Spleen (tissue), 13 donors: ENCODE measurements at places on chromosomes 5 and 9.
A peak's percentile ranks its signal among the peaks of the same experiment; 100 is the strongest.

- peak; percentile 10 for DNase-seq
Measured at GRCh38 chr9:135491764-135492163, 8.7 kb upstream of the MRPS2 start.

GRCh38 chr5:135181653-135182052, 147.6 kb upstream of the PITX1 start:
- DNase-seq = no peak

- no peak for DNase-seq
Measured at GRCh38 chr5:3913279-3913678, 317.6 kb downstream of the IRX1 start.

- peak; percentile 20 for DNase-seq
Measured at GRCh38 chr9:135814421-135815095, 92.8 kb downstream of the CAMSAP1 start.

GRCh38 chr9:20990867-20991266, 40.6 kb downstream of the HACD4 start:
- peak; percentile 68 for DNase-seq

DNA sequence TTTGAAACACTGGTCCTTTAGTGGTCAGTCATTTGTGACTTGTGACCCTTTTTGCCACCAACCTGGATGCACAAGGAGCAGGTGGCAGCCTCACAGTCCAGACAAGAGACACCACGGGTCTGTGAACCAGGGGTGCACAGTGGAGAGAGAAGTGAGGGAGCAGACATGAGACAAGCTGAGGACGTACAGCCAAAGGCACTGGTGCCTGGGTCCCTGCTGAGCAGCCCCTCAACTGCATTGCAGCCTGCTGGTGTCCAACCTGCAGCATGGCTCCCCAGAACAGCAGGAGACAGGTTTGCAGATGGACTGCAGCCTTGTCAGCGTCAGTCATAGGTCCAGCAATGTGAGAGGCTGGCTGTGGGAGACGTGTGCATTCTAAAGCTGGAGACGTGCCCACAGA, 124.2 kb upstream of the FSTL4 start:
- no peak for DNase-seq

- no peak for DNase-seq
Measured at GRCh38 chr9:110874963-110875674, 163.2 kb downstream of the LPAR1 start.

GRCh38 chr9:2389404-2389803, 232.2 kb upstream of the VLDLR start:
- no peak for DNase-seq

- no peak for DNase-seq
Measured at GRCh38 chr5:154603953-154604679, 126.1 kb upstream of the HAND1 start.

DNA sequence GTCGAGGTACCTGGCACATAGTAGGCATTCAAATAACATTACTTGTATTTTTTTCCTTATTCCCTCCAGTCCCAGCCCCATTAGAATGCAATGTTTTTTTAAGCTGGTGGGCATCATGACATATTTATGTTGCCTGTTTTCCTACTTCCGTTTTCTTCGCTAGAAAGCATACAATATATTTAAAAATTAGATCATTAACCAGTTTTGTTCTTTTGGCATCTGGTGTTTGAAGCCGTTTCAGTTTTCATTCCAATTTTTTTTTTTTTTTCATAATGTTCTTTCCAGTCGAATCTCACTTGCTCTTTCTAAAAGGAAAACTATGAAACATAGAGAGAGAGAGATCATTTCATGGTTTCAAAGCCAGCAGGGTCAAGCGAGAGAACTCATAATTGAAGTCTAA, 228.3 kb upstream of the C9orf72 start:
- no peak for DNase-seq

DNA sequence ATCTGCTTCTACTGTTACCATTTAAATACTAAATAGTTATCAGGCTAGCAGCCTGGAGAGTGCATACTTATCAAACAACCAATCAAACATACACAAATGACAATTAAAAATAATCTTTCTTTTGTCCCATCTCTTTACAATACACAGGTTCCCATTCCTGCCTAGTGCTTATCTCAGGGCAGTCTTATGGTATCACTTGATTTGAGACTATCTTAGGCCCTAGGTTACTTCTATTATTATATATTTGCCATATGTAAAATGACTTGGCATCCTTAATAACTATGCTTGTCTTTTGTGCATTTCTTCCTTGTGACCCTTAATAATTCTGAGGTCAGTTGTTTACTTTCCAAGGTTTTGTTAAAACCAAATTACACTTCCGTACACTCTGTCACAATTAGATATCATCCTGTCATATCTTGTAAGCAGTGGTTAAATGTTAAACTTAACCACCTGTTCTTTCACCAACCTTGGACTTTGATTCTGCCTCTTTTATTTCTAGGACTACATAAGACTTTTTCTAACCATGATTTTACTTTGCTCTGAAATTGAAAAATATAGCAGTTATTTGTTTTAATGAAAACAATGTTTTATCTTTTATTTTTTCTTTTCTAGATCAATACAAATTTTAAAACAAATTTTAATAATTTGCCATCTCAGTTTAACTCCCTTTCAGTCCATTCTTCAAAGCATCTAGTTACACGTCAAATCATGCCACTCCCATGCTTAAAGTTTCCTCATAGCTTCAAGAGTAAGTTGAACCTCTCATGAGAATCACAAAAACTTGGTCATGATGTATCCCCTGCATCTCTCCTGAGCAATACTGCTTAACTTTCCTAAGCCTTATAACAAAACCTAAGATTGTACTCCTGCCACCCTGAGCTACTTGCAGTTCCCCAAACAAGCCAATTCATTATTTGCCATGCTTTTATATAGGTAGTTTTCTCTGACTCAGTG, 281.3 kb downstream of the HCN1 start:
- no peak for DNase-seq

DNA sequence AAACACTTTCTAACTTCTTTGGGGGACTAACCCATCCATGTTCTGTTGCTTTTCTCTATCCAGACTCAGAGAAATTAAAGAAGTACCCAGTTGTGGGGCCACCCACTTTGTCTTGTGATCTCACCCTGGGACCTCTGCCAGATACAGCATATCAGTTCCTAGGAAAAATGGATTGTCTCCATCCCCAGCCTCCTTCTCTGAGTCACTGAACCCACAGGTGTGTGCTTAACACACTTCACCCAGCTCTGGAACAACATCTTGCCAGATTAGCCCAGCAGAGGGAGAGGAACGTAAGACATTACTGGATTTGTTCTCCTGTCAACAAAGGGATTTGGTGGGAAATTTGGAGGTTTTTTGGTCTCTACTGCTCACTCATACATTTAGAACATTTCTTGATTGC, 19.2 kb downstream of the FAM240B start:
- no peak for DNase-seq

DNA sequence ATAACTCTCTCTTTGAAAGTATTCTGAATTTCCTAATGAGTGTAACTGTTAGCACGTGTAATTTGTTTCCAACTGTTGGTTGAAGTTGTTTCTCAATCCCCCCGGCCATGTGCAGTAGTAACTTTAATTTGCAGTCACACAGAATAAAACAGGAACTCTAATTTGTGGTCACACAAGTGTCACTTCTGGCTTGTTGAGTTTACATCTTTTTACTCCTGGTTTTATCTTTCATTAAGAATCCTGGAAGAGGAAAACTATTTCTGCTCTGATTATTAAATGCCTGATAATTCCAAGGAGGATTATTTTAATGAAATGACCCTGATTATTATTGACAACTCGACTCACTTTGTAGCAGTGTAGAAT, 1.2 kb downstream of the SCAMP1 start:
- no peak for DNase-seq

- DNase-seq = peak; percentile 49
Measured at GRCh38 chr5:1280177-1281037, 14.5 kb downstream of the TERT start.

- no peak for DNase-seq
Measured at GRCh38 chr5:6486074-6486473, 37.4 kb downstream of the UBE2QL1 start.

GRCh38 chr5:62029303-62029702, 276.7 kb upstream of the KIF2A start:
- DNase-seq = no peak

- no peak for DNase-seq
Measured at GRCh38 chr5:96260009-96260408, 173.0 kb downstream of the PCSK1 start.

GRCh38 chr5:83450967-83451248, 20.6 kb upstream of the VCAN start:
- DNase-seq = no peak

GRCh38 chr9:125074976-125075375, 68.4 kb downstream of the SCAI start:
- no peak for DNase-seq

- peak; percentile 79 for DNase-seq
Measured at GRCh38 chr9:136714893-136715274, 2.5 kb downstream of the DIPK1B start.

DNA sequence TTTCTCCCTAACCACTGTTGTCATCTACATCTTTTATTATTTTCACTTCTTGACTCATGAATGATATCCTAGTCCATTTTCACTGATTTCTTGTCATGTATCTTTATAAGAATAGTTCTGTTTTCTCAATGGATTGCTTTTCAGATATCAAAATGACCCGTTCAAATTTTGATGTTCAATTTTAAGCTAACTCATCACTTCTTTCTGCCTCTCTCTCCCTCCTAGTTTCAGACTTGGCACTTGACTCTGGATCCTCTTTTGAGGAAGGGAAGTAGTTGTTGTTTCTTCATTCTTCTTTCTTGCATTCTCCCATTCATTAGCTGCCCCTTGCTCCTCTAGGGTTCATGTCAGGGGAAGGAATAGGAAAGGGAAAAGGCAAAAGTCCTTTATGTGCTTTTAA, 23.7 kb downstream of the CSNK1G3 start:
- DNase-seq = no peak

DNA sequence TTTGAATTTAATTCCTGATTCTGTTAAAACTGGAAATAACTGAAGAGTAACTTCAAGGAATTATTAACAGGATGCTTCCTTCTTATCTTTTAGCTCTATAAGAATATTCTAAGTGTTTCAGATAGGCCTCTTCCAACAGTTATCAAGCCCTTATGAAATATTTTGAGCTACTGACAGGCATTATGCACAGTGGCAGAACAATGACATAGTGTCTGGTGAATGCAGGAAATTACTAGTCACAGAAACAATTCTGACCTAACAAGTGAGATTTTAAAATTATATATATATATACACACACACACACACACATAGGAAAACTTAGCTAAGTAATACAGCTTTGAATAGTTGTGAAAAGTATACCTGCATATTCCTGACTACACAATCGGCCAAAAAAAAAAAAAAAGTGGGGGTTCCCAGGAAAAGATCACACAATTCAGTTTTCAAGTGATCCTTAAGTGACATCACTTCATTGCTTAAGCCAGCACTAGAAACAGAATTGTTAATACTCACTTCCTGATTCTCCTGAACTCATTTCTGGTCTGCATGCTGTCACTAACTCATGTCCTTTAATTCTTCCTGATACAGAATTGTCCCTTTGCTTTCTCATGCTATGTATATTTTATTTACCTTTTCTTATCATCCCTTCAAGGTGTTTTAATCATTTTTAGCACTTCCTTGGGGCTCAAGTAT, 77.3 kb downstream of the SLC25A46 start:
- DNase-seq = no peak

- no peak for DNase-seq
Measured at GRCh38 chr9:22084336-22085035, 75.4 kb upstream of the CDKN2B start.

GRCh38 chr5:10665799-10666198, 95.2 kb downstream of the DAP start:
- no peak for DNase-seq

- no peak for DNase-seq
Measured at GRCh38 chr9:113219969-113220368, 1.1 kb downstream of the FKBP15 start.

- DNase-seq = no peak
Measured at GRCh38 chr9:95477885-95478284, 38.9 kb downstream of the PTCH1 start.

DNA sequence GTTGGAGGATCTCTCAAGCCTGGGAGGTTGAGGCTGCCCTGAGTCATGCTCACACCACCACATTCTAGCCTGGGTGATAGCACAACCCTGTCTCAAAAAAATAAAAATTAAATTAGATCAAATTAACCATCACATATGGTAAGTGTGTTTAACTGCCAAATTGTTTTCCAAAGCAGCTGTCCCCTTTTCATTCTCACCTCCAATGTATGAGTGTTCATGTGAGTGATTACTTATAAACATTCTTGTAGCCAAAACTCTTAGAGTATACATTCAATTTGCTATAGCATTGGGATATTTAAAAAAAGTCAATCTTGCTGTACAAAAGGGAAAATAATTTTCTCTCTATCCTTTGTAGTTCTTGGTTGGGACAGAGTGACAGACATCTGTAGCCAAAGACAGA, 53.4 kb upstream of the SNAPC3 start:
- DNase-seq = no peak

DNA sequence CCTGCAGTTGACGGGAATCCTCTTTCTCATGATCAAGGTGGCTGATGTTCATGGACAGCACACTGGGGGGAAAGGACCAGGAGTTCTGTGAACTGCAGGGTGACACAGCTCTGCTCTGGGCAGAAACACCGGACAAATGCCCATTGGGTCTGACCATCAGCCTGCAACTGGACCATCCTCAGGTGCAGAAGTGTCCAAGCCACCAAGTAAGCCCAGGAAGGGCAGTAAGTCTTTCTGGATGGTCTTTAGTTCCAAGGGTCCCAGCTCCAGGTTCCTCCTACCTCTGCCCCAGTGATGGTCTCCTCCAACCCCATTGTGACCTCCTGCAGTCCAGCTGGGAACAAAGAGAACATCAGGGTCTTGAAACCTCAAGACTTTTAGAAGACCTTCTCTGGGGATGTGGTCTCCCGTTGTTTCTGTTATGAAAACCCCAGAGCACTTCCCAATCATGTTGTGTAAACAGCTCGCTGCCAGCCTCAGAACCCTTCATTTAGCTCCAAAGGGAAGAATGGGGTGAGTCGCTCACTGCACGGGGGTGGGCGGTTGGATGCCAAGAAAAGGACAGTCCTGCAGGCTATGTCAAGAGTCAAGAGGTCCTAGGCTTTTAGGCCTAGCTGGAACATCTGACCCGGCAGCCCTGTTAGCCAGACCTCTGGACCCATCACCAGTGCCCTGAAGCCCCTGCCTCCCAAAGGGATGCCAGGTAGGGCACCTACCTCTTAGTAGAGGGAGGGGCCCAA, 41.8 kb upstream of the TCF7 start:
- no peak for DNase-seq

DNA sequence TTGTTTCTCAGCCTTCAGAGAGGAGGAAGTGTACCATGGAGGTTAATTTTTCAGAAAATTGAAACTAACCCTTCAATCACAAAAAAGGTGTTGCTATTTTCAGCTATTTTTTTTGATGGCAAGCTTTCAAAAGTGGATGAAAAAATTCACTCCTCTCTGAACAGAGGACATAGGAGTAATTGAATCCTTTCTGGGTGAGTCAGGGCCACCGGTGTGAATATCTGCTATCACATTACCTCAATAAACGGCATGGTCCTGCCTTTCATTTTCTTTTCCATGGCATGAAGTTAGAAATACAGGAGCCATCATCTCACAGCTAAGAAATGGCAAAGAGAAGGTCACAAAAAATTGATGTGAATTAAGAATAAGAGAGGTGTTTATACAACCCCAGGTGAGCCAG, 90.2 kb upstream of the CCDC112 start:
- no peak for DNase-seq
